Adrenal gland (tissue), 19 donors: ENCODE measurements at places on chromosomes 7 and 10.
A peak's percentile ranks its signal among the peaks of the same experiment; 100 is the strongest.

DNA sequence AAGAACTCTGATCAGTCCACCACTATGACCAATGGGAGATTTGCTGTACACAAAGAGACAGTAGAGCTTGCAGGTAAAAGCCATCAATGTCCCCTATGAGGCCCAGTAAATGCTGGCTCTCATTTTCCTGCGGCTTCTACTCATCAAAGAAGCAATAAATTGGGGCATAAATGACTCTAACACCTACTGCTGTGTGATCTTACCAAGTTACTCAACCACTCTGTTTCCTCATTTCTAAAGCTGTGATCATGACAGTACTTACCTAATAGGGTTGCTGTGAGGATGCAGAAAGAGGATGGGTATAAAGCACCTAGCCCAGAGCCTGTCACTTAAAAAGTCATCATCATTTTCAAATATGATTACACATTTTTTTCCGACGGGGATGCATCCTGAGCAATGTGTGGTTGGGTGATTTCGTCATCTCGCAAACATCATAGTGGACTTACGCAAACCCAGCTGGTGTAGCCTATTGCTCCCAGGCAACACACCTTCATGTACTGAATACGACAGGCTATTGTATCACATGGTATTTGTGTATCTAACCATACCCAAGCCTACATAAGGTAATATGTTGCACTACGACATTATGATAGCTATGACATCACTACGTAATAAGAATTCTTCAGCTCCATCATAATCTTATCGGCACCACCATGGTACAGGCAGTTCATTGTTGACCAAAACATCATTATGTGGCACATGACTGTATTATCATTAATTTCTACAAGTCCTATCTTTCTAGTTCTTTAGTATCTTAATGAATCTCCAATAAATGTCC is 7.1 kb upstream of the MGMT start:
- no peak for DNase-seq

DNA sequence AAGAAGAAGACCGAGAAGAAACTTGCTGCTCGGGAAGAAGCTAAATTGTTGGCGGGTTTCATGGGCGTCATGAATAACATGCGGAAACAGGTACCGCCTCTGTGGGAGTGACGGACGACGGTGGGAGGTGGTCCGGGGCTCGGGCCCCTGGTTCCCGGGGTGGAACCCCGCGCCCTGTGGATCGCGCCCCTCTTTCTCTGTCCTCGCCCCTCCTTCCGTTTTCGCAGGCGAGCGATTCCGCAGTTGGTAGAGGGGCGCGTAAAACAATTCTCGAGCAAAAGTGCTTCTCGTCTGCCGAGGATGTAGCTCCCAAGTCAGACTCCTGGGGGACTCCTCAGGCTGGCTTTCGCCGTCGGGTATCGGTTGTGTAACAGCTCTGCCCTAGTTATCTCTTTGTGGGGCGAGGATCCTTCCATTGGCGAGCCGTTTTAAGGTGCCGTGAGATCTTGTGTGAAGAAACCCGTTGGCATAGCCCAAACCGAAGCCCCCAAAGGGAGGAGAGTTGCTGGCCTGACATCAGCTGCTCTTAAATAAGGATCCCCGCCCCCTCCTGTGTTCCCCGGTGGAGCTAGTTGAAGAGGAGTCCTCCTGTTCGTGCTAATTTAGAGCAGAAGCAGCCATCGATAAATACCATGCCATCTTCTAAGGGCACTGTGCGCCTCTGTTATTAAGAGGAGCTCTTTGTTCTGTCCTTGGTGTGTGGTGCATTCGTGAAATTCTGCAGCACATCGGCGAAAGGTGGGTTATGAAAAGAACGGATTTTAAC is 655 bp downstream of the KLHL7 start:
- peak; percentile 71 for DNase-seq

GRCh38 chr7:6273380-6273837 is 985 bp upstream of the CYTH3 start:
- peak; percentile 88 for DNase-seq

DNA sequence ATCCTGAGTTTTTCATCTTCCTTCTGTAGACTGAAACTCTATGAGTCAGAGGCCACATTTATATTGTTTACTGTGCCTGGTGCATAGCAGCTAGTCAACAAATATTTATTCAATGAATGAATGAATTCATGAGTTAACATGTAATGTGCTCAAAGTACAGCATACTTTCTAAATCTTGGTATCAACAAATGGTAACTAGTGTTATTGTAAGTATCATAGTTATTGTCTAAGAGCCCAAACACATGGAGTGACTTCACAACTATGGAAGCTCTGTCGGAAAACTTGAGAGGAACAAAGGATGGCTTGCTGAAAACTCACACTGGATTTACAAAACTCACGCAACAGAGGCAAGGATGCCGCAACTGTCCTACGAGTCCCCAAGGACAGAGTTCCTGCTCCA is 35.9 kb downstream of the DENND2A start:
- no peak for DNase-seq

DNA sequence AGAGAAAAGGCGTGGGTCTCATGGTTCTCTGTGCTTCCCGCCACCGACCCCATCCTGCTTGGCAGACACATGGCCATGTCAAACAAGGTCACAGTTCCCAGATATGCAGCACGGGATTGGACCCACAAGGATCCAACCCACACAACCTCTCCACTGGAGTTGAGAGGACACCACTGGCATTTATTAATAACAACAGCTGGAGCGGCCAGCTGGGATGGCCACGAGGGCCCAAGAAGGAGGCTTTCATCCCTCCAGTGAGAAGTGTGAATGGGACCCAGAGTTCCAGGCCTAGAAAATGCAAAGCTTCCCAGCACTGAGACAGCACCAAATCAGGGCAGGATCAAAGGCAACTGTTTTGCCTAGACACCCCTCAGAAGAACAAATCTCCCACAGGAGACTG is 31.5 kb downstream of the FGFR2 start:
- DNase-seq = no peak

- no peak for DNase-seq
Observed at GRCh38 chr10:122350893-122351292, 23.6 kb upstream of the PLEKHA1 start.

DNA sequence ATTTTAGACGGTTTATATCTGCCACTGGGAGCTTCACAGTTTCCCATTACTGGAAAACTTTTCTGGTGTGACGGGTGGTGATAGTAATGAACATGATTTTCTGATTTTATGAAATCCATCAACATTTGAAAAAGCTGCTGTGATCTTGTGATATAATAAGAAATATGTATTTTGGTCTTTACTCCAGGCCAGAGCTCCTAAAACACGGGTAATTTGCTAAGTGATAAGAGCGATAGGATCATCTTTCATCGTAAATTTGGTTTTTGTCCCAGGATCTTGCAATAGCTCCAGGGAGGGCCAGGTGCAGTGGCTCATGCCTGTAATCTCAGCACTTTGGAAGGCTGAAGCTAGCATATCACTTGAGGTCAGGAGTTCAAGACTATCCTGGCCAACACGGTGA is 10.8 kb upstream of the RNF216 start:
- no peak for DNase-seq
